ENCODE measurements at places on chromosomes 11 and 22.

DNA sequence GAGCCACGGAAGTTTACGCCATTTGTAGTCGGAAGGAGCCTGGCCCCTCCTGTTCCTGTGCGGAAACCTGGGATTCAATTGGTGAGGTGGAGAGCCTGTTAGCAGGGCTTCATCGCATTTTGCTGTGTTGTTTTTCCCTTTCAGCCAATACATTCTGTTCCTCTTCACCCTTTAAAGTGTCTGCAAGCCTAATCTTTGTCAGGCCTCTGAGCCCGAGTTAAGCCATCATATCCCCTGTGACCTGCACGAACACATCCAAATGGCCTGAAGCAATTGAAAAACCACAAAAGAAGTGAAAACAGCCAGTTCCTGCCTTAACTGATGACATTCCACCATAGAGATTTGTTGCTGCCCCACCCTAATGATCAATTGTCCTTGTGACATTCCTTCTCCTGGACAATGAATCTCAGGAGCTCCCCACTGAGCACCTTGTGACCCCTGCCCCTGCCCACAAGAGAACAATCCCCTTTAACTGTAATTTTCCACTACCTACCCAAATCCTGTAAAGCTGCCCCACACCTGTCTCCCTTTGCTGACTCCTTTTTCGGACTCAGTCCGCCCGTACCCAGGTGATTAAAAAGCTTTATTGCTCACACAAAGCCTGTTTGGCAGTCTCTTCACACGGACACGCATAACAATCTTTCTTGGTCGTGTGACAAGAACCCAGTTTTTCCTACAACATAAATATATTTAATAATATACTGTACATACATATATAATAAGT, 37.1 kb upstream of the MMP12 start:
- no peak for DNase-seq

DNA sequence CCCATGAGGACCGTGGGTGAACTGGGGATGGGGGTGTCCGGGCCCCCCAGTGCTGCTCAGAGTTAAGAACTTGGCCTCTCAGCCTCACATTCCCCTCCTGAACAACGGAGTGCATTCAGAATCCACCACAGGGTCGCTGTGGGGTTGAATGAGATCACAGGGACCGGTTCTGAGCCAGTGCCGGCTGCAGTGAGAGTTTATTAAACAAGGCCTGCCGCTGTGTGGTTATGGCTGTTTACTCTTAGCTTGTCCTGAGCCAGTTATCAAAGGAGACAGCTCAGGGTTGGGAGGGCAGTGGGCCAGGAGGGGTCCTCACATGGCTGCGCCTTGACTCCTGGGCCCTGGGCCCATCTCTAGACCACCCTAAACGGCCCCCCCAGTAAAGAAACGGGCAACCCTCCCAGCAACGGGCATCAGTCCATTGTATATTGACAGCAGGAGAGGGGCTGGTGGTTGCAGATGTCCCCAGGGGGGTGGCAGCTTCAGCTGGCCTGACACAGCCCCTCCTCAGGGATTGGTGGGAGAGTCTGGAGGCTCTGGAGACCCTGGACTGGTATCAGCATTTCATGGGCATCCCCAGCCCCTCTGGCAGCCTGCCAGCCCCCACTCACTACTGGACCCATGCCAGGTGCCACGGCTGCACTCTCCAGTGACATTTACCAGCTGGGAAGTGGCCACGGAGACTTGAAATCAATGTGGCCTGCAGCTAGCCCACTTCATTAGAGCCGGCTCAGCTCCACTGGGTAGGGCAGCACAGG, 15.1 kb upstream of the CABP7 start:
- no peak for DNase-seq

GRCh38 chr22:38828191-38828590, 15.6 kb downstream of the NPTXR start:
- DNase-seq = no peak

GRCh38 chr11:114316980-114317786, 21.0 kb downstream of the NNMT start:
- DNase-seq = no peak

GRCh38 chr11:61333550-61334433, 764 bp downstream of the TKFC start:
- no peak for DNase-seq

GRCh38 chr11:45807792-45808238, 2.9 kb downstream of the SLC35C1 start:
- DNase-seq = no peak

DNA sequence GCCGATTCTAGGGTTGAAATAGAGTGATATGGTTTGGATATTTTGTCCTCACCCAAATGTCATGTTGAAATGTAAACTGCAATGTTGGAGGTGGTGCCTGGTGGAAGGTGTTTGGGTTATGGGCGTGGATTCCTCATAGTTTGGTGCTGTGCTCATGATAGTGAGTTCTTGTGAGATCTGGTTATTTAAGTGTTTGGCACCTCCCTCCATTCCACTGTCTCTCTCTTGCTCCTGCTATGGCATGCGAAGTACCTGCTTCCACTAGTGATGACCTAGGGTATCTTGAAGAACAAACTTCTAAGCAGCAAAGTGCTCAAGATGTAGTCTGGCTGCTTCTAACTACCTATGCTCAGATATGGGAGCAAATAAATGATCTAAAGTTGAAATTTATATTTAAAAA, 56.0 kb upstream of the TSPAN18 start:
- no peak for DNase-seq

DNA sequence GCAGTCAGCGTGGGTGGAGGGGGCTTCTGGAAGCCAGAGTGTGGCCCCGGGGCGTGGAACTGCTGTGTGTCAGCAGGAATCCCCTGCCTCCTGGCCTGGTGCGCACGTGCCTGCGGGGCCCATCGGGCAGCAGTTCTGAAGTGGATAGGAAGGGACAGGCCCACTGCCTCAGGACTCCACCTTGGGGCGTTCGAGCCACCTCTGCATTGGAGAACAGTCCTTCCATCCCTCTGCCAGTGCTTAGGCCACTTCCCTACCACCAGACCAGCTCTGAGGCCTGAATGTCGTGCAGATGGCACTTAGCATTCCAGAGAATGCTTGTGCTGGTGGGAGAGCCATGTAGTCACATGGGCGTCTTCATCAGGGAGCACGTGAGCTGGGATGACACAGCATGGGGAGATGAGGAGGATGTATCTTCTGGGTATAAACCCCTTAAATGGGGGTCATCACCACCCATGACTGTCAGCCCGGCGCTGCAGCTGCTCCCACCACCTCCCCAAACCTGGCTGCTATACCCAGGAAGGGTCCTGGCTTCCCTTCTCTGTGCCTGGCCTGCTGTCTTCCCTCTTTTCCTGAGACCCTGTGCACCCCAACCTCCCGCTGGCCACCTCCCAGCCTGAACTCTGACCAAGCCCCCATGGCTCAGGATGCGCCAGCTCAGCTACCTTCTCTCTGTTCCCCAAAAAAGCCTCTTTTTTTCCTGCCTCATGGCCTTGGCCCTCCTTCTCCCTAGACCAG, 9.7 kb downstream of the INCENP start:
- DNase-seq = no peak

GRCh38 chr11:64225608-64226506, at the start of the genes NUDT22 and TRPT1:
Gene NUDT22 (plus strand): TSS chr11:64226274. CDS start chr11:64226653, 379 bp downstream.
Gene TRPT1 (minus strand): TSS chr11:64226186. CDS start chr11:64225860, 326 bp downstream.
- DNase-seq = peak; percentile 91

DNA sequence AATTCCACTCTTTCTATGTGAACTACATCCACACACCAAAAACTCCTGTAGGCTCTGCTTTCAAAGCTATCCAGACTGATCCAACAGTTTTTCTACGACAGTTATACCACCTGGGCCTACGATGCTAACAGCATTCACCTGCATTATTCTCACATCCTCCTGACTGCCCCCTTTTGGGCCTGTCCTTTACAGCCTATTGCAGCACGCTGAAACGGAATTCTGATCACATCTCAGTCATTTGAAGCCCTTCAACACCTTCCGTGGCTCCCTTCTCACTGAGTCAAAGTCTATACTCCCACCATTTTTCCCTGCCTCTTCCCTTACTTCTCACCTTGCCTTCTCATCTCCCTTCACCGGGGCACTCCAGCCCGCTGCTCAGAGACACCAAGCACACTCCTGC, 791.3 kb upstream of the KIRREL3 start:
- DNase-seq = no peak

DNA sequence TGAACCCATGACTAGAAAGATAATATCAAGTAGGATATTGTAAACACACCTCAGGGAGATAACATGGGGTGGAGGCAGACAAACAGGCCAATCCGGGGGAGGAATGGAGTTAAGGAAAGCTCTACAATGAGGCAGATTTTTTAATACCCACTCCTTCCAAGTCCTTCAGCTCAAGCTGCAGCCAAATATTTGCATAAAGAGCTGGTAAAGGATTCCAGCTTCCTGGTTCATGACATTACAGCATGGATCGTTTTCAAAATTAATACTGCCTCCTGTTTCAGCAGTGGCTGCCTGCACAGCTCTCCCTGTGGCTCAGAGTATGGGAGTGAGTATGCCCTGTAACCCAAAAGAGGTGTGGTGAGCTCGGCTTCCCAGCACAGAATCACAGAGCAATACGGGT, 5.1 kb downstream of the POU2AF3 start:
- no peak for DNase-seq

DNA sequence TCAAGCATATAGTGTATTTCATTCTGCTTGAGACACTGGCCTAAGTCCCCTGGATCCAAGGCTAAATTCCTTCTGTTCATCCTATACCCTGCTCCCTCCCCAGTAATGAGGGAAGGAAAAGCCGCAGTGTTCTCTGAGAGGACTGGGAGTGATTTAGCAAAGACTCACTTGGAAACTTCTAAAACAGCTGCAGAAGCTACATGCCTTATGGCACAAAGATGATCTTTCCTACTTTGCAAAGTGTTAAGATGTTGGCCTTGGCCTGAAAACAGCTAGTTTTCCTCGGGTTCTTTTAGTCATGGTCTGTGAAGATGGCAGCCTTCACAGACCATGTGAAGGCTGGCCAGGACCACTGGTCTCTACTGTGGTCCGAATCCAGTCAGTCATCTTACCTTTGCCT, 65.7 kb downstream of the ABTB2 start:
- DNase-seq = no peak

DNA sequence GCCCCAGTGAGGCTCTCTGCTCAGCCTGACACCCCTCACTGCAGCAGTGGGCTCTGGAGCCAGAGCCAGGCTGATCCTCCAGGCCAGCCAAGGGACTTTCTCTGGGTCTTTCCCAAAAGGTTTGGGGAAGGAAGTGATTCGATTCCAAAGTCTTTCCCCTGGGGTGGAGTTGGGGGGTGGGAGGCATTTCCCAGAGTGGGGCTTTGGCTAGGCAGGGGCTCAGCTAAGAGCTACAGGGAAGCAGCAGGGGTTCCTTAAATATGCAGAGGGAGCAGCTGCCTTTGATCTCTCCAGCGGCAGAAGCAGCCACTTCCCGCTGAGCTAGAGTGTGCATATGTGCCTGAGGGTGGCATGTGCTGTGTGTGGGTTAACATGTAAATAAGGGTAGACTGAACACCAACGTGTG, 192.9 kb downstream of the INSC start:
- no peak for DNase-seq

- DNase-seq = no peak
These were observed 24.1 kb downstream of the SUN2 start for GRCh38 chr22:38731703-38732161.

- no peak for DNase-seq
These were observed 6.5 kb downstream of the TMEM138 start for GRCh38 chr11:61368646-61369045.

- no peak for DNase-seq
These were observed 48.2 kb downstream of the MICAL3 start for GRCh38 chr22:17976121-17976520.

- DNase-seq = no peak
These were observed 13.6 kb downstream of the UCP2 start for GRCh38 chr11:73969091-73969490.

DNA sequence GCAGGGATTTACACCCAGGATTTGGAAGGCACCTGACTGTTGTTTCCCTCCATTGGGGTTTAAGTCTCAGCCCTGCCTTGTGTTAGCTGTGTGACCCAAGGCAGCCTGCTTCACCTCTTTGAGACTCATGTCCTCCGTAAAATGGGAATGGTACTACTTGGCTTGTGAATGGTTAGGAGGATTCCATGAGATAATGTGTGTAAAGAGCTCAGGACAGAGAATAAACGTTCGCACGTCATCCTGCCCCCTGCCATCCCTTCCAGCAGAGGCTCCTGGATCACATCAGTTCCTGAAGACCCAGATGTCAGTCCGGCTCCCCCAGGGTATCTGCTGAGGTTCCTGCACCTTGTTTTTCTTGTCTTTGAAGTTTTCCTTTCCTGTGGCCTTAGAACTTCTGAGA, 16.8 kb upstream of the ACCSL start:
- no peak for DNase-seq

Data from CD4-positive, alpha-beta T cell (primary cell).